Panc1 (cell line): ENCODE measurements at places on chromosomes 4 and X. TPM values are rescaled to one million over a fixed set of nuclear protein-coding genes. Genes with fewer than 3 reads are reported as not detected.

The LEF1 gene
- total RNA-seq, result 0.54 TPM

The MAGEA2 gene
- 0.28 TPM for total RNA-seq

The USP9X gene
- total RNA-seq, result 44.4 TPM

The BTC gene
- total RNA-seq, result 0.08 TPM

The NLGN3 gene
- total RNA-seq, result 0.28 TPM

The PPARGC1A gene
- 0.59 TPM for total RNA-seq

The FAT4 gene
- 11.8 TPM for total RNA-seq

- no peak for DNase-seq
Measured at GRCh38 chr4:126124818-126125217, 810.1 kb downstream of the FAT4 start.

DNA sequence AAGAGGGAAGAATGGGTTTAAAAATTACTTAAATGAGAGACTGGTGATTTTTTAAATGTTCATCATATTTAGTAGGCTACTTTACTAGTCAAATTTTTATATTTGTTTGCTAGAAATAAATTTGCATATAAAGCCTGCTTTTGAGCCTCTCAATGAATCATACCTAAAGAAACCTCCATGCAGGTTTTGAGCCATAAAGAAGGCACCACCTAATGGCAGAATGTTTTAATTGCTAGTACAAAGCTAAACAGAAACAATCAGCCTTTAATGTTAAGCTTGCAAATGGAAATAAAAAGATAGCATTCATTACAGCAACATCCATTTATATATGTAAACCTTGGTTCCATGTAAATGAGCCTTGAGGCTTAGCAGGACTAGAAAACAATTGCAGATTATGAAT lies 989.7 kb downstream of the CCSER1 start:
- no peak for DNase-seq

- DNase-seq, result peak; percentile 73
Measured at GRCh38 chrX:100636321-100636991, at the start of gene TSPAN6. TSS of gene TSPAN6 (minus strand) at chrX:100636806. CDS start at chrX:100636694, 112 bp downstream.

DNA sequence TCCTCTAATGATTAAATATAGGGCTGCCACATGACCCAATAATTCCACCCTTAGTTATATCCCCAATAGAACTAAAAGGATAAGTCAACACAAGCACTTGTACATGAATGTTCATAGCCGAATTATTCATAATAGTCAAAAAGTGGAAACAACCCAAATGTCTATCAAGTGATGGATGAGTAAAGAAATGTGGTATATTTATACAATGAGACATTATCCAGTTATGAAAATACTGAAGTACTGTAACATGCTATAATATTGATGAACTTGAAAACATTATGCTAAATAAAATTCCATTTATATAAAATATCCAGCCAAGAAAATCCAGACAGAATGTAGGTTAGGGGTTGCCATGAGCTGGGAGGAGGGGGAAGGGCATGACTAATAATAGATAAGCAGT lies 436.7 kb upstream of the AADAT start:
- DNase-seq, result no peak

DNA sequence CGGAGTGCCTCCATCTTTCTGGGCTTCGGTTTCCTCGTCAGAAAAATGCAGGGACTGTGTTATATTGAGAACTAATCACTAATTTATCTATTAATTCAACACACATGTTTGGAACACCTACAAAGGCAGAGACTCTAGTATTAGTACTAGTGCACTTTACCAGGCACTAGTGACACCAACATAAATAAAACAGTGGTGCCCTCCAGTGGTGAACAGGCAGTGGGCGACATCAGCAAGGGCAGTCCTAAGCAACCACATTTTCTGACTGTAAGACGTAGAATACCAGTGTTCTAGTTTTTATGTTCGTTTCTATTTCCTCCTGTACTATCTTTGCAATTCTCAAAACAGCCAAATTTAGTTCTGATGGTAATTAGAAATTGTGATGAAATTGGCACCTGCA lies 69.1 kb upstream of the UCP1 start:
- DNase-seq, result no peak

- DNase-seq, result no peak
Measured at GRCh38 chr4:55021214-55021613, 104.2 kb downstream of the KDR start.

DNA sequence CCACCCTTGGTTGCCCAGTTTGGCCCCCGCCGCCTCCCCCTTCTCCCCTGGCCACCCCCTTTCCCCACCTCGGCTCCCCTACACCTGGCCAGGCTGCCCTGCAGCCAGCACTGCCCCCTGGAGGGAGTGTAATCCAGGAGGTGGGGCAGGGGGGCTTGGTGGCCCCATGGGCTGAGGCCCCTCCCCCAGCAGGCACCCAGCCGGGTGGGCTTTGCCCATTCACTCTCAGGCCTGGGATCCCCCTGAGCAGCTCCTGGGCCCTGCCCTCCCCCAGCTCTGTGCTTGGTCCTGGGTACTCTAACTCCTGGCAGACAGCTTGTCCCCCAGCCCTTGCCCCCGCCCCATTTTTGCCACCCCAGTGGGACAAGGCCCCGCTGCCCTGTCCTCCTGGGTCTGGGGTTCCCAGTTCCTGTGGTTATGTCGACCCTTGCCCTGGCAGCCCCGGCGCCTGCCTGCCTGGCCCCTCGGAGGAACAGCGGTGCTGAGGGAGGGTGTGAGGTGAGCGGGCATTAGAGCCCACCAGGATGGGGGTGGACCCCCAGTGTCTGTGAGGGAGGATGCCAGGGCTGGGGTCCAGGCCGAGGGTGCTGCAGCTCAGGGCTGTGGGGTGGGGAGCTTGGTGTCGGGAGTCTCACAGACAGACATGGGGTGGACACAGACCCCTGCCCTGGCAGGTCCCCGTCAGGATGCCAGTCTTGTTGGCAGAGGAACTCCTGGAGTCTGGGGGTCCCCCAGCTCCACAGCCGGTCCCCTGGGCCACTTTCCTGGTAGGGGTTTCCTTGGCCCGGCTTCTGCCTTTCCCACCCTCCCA lies 10.2 kb downstream of the NAT8L start:
- DNase-seq, result no peak

- DNase-seq, result no peak
Measured at GRCh38 chr4:42985976-42986375, 93.5 kb downstream of the GRXCR1 start.
